ENCODE measurements at places on chromosomes 6 and 20.

DNA sequence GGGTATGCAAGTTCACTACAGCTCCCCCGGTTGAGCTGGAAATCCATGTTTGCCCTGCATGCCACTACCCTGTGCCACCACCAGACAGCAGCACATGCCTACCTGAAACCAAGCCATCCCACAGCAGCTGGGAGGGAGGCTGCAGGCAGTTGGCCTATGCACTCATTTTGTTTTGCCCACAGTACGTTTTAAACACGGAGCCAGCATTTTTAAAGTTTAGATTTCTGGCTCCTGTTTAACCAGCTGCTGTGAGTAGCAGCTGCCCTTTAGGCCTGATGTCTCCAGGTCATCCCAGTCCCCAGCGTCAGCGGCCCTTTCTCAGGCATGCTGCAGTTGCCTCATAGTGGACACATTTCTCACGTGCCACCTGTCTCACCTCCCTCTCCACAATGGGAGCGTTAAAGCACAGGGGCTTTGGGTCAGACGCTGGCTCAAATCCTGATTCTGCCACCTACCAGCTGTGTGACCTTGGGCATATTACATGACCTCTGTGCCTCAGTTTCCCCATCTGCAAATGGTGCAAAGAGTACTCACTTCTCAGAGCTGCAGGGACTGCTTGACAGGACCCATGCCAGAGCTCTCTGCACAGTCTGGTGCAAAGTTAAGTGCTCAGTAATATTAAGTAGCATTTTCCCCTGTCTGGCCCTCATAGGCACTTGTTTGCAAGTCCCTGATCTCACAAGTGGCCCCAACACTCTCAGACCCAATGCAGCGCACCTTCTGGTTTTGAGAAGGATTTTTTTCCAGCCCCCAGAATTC is 8.2 kb upstream of the UBE2V1 start:
- DNase-seq = peak; percentile 52

DNA sequence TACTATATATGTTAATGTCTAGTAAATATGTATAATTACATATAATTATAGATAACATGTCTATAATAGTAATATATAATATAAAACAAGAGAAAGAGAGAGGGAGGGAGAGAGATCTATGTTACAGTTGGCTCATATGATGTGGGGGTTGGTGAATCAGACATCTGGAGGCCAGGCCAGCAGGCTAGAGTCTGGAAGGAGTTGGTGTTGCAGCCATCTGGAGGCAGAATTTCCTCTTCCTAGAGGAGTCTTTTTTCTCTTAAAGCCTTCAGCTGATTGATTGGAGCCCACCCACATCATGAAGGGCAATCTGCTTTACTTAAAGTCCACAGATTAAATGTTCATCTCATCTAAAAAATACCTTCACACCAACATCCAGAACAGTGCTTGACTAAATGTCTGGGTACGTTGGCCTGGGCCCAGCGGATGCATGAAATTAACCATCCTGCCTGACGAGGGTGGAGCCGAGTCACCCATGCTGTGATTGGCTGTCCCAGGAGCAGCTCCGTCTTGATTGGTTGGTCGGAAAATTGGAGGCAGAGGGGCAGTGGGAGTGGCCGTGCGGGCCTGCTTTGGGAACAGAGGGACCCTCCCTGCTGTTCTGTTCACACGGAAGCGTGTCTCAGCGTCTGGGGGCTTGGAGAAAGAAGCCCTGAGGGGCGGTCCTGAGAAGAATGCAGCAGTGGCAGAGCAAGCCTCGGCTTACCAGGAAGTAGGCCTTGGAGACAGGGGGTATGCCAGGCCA is 392.4 kb downstream of the QKI start:
- no peak for DNase-seq

DNA sequence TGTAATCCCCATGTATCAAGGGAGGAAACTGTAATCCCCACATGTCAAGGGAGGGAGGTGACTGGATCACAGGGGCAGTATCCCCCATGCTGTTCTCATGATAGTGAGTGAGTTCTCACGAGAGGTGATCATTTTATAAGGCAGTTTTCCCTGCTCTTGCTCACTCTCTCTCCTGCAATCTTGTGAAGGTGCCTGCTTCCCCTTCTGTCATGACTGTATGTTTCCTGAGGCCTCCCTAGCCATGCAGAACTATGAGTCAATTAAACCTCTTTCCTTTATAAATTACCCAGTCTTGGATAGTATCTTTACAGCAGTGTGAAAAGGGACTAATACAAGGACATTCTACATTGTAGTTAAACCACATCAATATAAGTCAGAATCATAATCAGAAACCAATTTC is 112.4 kb downstream of the BTBD9 start:
- no peak for DNase-seq

DNA sequence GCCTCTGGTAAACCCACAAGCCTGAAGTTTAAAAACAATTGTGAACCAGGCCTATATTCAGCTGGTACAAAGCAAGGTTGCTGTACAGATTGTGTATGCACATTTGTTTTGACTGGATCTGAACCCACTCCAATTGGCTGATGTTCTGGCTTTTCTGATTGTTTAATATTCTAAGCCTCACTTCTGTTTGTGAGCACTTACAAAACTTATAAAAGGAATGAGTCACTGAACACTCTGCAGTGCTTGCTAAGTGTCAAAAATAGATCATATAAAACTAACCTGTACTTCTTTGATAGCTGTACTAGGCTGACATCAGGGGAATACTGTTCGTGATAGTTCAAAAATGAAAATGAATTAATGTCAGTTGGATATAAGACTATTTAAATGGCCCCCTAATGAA is 12.1 kb downstream of the COL21A1 start:
- DNase-seq = peak; percentile 45

- peak; percentile 79 for DNase-seq
These were observed 293.8 kb downstream of the RFPL4B start for GRCh38 chr6:112640891-112641290.

DNA sequence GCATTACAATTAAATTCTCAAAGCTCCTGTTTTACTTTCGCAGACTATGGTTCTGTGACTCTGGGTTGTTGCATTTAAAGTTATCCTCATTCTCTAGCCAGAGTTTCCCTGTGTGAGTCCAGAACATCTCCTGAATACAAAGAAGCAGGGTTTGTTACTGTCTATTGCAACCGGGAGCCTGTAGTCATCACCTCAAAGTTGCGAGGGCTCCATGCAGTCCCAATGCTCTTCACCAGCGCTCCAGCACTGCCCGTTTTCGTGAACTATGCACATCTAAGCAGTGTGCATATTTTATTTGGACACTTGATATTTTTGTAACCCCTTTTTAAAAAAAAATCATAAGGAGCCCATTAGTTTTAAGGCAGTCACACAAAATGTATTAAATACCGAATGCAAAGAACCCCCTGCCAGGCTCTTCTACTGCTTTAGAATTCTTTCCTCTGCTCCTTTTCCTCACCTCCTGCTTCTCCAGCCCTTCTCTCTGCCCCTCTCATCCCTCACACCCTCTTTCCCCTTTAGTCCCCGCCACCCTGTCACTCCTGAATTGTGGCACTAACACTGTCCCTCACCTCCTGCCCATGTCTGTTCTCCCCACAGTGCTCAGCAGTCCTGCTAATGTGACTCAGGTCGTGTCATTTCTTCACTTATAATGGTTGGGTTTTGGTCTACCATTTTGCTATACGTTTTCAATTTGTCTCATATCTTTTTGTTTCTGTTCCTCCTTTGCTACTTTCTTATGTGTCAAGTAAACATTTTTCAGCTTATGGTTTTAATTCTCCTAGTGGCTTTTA is 1.1 kb upstream of the HLA-C start:
- no peak for DNase-seq

DNA sequence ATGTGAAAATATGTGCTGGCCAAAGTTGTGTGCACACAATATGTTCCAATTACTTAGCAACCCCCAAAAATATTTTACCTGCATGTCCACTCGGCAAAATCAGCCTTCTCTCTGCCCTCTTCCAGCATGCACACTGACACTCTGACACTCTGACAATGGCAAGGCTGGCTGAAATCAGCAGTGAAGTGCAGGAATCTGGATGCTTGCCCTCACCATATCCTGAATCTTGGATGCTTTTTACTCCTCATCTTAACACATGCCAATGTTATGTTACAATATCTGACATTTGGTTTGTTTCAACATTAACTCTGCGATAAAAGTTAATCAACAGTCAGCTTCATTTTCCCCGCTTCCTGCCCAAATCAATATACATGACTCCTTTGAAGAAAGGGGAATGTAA is 203.2 kb downstream of the COL9A1 start:
- no peak for DNase-seq

DNA sequence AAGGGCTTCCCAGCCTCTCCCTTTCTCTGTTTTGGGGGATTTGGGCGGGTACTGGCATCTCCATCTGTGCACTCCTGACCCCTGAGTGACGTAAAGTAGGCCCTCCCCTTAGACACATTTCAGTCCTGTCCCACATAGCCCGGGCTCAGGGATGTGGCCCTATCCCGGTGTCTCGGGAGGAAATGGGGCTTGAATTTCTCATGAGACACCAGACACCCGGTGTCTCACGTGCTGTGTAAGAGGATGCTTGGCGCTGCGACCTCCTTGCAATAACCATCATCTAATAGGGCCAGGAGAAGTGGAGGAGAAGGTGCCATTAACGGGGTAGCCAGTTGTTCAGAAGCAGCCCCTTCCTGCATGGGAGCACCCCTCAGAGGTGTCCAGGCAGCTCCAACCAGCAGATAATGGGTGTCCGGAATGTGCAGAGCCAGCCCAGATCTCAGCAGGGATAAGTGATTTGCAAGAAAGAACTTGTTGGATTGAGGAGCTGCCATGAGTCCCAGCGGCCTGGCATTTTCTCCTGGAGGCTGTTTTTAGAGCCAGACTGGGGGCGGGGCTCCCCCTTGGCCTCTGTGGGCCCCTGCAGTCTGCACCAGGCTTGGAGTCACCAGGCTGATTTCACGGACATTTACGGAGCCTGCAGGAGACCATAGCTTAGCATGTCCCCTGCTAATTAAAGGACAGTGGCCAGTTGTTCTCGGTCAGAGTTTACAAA is 372.0 kb downstream of the PREX1 start:
- DNase-seq = no peak

DNA sequence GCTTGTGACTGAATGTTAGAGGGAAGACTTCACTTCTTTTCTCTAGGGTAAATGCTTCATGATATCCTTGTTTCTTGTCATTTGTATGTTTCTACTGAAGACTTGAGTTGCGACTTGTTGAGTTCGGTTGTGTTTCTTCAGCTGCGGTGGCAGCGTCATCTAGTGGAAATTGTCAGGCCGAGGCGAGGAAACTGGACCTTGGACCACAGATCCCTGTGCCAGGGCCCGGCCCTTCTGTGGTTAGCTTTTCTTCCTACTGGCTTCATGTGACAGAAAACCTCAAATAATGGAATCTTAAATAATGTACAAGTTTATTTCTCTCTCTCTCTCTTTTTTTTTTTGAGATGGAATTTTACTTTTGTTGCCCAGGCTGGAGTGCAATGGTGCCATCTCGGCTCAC is 12.4 kb downstream of the MTHFD1L start:
- DNase-seq = no peak

- peak; percentile 27 for DNase-seq
These were observed 16.2 kb downstream of the GABRR2 start for GRCh38 chr6:89298680-89299465.

DNA sequence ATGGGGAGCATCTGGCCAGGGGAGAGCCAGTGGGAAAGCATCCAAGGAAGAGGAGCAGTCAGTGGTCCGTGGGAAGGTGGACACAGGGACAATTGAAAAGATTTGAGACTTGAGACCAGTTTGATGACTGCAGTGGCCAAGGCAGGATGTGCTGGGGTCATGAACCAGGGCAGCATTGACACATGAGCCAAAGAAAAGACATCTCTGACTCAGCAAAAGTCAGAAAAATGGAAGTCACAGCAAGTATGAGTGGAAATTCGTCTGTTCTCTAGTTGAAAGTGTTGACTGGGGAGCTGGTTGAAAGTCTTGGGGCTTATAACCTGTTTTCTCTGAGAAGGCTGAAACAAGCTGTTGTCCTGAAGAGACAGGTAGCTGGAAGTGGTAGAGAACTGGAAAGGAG is 31.3 kb downstream of the RAB22A start:
- no peak for DNase-seq

DNA sequence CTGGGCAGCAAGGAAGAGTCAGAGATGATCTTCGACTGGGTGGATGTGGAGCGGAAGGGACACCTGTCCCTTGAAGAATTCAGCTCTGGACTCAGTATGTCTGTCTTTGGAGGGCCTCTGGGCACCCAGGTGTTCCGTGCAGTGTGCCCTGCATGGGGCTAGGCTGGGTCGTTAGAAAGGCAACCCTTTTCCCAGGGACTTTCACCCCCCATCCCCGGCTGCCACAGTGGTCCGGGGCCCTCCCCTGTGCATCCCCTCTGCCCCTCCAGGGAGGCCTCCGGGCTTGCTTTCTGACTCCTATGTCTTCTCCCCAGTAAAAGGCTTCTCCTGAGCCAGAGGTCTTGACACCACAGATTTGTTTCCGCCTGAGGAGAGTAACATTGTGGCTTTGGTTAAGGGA is 16.2 kb downstream of the RAB44 start:
- no peak for DNase-seq

GRCh38 chr6:99603421-99604165 is 3.0 kb upstream of the PRDM13 start:
- peak; percentile 23 for DNase-seq

GRCh38 chr20:8457978-8458377 is 325.9 kb downstream of the PLCB1 start:
- no peak for DNase-seq

GRCh38 chr20:63746751-63747315 is 7.3 kb downstream of the SLC2A4RG start:
- DNase-seq = no peak

- DNase-seq = no peak
These were observed 61.8 kb downstream of the NFATC2 start for GRCh38 chr20:51480507-51481270.

- DNase-seq = no peak
These were observed 71.5 kb upstream of the RIPOR2 start for GRCh38 chr6:25007269-25007699.

DNA sequence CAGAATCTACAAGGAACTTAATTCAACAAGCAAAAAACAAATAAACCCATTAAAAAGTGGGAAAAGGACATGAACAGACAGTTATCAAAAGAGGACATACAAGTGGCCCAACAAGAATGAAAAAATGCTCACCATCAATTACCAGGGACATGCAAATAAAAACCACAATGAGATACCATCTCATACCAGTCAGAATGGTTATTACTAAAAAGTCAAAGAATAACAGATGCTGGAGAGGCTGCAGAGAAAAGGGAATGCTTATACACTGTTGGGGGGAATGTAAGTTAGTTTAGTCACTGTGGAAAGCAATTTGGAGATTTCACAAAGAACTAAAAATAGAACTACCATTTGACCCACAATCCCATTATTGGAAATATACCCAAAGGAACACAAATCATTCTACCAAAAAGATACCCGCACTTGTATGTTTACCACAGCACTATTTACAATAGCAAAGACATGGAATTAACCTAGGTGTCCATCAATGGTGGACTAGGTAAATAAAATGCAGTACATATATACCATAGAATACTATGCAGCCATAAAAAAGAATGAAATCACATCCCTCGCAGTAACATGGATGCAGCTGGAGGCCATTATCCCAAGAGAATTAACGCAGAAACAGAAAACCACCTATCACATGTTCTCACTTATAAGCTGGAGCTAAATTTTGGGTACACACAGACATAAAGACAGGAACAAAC is 48.4 kb downstream of the RNGTT start:
- DNase-seq = no peak
